ENCODE measurements at places on chromosomes 3 and 15. TPM values are rescaled to one million over a fixed set of nuclear protein-coding genes. Genes with fewer than 3 reads are reported as not detected.

DNA sequence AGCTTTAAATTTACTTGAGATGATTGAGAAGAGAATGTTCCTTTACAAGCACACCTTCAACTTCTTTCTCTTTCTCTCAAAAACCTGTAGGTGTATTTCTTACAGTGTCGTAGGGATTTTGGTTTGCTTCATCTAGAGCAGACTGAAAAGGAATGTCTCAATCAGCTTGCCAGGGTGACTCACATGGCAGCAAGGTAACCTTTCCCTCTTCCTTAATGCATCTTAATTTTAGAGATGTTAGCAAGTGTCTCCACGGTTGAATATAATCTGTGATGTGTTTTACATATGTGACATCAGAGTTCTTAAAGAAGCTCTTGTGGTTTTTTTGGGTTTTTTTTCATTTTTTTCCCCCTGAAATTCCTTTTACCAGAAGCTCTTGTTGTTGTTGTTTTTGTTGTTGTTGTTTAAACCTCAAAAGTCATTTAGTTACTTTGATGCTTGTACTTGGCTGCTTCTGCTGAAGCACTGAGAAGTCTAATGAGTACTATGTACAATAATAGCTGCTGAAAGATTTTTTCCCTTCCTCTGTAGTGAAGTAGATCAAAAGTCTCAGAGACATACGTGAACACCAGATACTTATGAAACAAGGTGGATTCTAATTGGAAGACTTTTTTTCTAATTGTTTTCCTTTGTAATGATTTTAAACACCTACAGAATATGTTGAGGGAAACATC, 83.1 kb downstream of the RETNLB start:
- H3K36me3 ChIP-seq, result no peaks in the 10 kb centered on the region
- H3K4me3 ChIP-seq, result no peak overlapping the region
- H3K27ac ChIP-seq, result no peak overlapping the region
- no peaks in the 10 kb centered on the region for H3K4me1 ChIP-seq
- no peaks in the 10 kb centered on the region for H3K27me3 ChIP-seq
- DNase-seq, result no peak

DNA sequence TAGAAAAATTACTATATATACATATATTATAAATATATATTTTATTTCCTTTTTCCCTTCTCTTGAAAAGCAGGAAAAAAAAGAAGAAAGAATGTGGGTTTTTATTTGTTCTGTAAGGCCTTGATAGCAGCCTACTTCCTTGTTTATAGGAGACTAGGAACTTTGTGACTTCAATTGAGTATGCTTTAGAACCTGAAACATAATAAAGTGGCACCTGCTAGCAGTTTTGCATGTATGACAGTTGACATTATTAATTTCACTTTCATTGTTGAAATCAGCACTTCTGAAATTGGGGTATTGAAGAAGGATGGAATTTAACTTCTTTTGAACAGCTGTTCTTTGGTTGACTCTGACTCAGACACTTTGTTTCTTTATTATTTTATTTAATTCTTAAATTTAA, 56.9 kb downstream of the GLCE start:
- no peak overlapping the region for H3K27ac ChIP-seq
- no peaks in the 10 kb centered on the region for H3K36me3 ChIP-seq
- H3K4me3 ChIP-seq, result no peak overlapping the region
- no peak for DNase-seq

DNA sequence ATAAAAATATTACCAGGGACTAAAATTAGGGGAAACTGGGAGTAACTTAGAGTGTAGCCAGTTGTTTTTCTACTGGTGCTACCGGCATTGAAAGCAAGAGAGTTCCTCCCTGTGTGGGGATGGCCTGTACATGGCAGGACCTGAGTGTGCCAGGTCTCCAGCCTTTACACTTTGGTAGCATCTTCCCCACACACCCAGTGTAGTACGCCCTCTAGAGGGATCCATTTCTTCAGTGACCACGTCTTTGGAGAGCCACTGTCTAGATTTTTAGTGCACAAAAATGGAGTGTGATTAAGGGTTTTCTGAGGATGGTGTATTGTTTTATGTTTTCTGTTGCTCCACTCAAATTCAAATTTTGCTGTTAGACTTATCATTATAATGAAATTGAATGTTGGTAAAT, 507.0 kb upstream of the TPRG1 start:
- no peaks in the 10 kb centered on the region for H3K27me3 ChIP-seq
- H3K36me3 ChIP-seq, result no peaks in the 10 kb centered on the region
- no peak for DNase-seq
- H3K27ac ChIP-seq, result no peak overlapping the region
- H3K4me1 ChIP-seq, result no peaks in the 10 kb centered on the region

- H3K36me3 ChIP-seq, result no peaks in the 10 kb centered on the region
- DNase-seq, result no peak
- H3K27me3 ChIP-seq, result no peaks in the 10 kb centered on the region
- H3K4me3 ChIP-seq, result no peak overlapping the region
- H3K27ac ChIP-seq, result no peak overlapping the region
- H3K4me1 ChIP-seq, result no peaks in the 10 kb centered on the region
These were observed 467.0 kb downstream of the NSUN3 start for GRCh38 chr3:94529816-94530215.

GRCh38 chr3:53493963-53494791, at the start of gene CACNA1D:
CACNA1D (plus strand) TSS chr3:53494611; CDS start chr3:53495167, 556 bp downstream.
- peaks cover 14% of the 10 kb centered on the region for H3K4me1 ChIP-seq
- H3K27me3 ChIP-seq, result peaks cover 90% of the 10 kb centered on the region
- H3K36me3 ChIP-seq, result no peaks in the 10 kb centered on the region
- peak within 1 kb of the TSS; percentile 46 for H3K4me3 ChIP-seq

DNA sequence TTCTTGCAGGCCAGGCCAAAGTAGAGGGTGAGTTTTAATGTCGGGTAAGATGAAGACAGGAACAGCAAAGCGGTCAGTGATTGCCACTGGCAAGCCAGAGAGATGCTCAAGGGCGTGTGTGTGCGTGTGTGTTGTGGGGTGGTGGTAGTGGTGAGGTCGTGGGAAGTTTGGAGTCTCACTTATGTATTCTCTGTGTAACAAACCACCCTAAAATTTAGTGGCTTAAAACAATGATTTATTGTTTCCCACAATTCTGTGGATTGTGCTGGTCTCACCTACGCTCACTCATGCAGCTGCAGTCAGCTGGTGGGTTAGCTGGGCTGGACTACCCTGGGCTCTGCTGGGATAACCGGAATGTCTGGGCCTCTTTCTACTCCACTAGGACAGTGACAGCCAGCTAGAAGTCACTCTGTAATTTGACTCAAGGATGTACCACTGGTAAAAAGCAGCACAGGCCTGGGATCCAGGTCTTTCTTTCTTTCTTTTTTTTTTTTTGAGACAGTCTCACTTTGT, 50.9 kb upstream of the BHLHE40 start:
- no peaks in the 10 kb centered on the region for H3K4me1 ChIP-seq
- H3K4me3 ChIP-seq, result no peak overlapping the region
- H3K36me3 ChIP-seq, result no peaks in the 10 kb centered on the region
- H3K27me3 ChIP-seq, result no peaks in the 10 kb centered on the region
- DNase-seq, result no peak

DNA sequence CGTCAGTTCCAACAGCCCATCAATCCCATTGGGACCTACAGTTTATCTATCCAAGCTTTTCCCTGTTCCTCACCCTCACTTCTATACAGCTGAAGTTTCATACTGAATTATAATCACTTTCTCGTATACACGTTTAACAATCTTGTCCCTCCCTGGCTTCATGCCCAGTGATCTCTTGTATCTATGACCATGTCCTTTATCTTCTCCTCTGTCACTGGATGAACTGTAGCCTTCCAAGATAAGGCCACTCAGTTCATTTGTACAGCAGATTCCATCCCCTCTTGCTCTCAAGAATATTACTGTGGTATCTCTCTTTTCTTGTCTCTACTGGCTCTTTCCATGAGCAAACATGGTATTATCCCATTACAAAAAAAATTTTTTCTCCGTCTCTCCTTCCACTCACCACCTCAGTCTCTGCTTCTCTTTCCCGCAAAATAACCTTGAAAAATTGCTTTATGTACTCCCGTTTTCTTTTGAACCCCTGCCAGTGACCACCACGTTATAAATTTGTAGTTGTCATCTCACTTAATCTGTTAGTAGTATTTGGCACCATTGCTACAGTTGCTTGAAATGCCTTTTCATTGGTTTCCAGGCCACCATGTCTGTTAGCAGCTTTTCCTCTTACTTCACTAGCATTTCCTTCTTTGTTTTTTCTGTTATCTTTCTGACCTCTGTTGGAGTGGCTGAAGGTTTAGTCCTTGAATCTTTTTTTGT, 9.4 kb downstream of the CTNNB1 start:
- no peak overlapping the region for H3K4me3 ChIP-seq
- no peaks in the 10 kb centered on the region for H3K27me3 ChIP-seq
- no peaks in the 10 kb centered on the region for H3K36me3 ChIP-seq
- no peak overlapping the region for H3K27ac ChIP-seq

- H3K4me3 ChIP-seq, result peak overlapping the region; percentile 96
- H3K4me1 ChIP-seq, result peaks cover 47% of the 10 kb centered on the region
- no peaks in the 10 kb centered on the region for H3K27me3 ChIP-seq
- H3K36me3 ChIP-seq, result peaks cover 3% of the 10 kb centered on the region
These were observed 778 bp upstream of the AP4E1 start for GRCh38 chr15:50907601-50908208.

GRCh38 chr3:30471066-30471465, 135.3 kb upstream of the TGFBR2 start:
- no peak for DNase-seq
- H3K27ac ChIP-seq, result no peak overlapping the region
- no peaks in the 10 kb centered on the region for H3K36me3 ChIP-seq
- no peak overlapping the region for H3K4me3 ChIP-seq
- no peaks in the 10 kb centered on the region for H3K27me3 ChIP-seq
- peaks cover 42% of the 10 kb centered on the region for H3K4me1 ChIP-seq

- no peak for DNase-seq
- no peak overlapping the region for H3K4me3 ChIP-seq
- H3K27me3 ChIP-seq, result no peaks in the 10 kb centered on the region
- no peak overlapping the region for H3K27ac ChIP-seq
- peaks cover 53% of the 10 kb centered on the region for H3K36me3 ChIP-seq
These were observed 20.6 kb downstream of the FAN1 start for GRCh38 chr15:30924353-30924752.

DNA sequence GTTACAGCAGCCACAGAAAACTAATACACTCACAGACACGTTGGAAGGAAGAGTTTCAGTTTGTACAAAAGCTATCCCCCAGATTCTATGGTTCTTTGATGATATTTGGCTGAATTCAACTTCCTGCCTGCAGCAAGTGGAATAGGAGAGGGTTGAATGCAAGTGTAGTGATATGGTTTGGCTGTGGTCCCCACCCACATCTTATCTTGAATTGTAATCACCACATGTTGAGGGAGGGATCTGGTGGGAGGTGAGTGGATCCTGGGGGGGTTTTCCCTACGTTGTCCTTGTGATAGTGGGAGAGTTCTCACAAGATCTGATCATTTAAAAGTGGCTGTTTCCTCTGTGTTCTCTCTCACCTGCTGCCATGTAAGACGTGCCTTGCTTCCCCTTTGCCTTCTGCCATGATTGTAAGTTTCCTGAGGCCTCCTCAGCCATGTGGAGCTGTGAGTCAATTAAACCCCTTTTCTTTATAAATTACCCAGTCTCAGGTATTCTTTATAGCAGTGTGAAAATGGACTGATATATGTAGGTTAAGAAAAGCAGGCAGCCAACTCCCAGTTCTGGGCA, 29.8 kb downstream of the NMNAT3 start:
- H3K4me1 ChIP-seq, result peaks cover 18% of the 10 kb centered on the region
- DNase-seq, result no peak
- no peaks in the 10 kb centered on the region for H3K27me3 ChIP-seq
- no peak overlapping the region for H3K27ac ChIP-seq
- no peaks in the 10 kb centered on the region for H3K36me3 ChIP-seq

GRCh38 chr3:190303884-190304283, 18.4 kb downstream of the CLDN1 start:
- H3K36me3 ChIP-seq, result no peaks in the 10 kb centered on the region
- H3K4me1 ChIP-seq, result no peaks in the 10 kb centered on the region
- no peak overlapping the region for H3K4me3 ChIP-seq
- no peak for DNase-seq
- no peaks in the 10 kb centered on the region for H3K27me3 ChIP-seq
- no peak overlapping the region for H3K27ac ChIP-seq

DNA sequence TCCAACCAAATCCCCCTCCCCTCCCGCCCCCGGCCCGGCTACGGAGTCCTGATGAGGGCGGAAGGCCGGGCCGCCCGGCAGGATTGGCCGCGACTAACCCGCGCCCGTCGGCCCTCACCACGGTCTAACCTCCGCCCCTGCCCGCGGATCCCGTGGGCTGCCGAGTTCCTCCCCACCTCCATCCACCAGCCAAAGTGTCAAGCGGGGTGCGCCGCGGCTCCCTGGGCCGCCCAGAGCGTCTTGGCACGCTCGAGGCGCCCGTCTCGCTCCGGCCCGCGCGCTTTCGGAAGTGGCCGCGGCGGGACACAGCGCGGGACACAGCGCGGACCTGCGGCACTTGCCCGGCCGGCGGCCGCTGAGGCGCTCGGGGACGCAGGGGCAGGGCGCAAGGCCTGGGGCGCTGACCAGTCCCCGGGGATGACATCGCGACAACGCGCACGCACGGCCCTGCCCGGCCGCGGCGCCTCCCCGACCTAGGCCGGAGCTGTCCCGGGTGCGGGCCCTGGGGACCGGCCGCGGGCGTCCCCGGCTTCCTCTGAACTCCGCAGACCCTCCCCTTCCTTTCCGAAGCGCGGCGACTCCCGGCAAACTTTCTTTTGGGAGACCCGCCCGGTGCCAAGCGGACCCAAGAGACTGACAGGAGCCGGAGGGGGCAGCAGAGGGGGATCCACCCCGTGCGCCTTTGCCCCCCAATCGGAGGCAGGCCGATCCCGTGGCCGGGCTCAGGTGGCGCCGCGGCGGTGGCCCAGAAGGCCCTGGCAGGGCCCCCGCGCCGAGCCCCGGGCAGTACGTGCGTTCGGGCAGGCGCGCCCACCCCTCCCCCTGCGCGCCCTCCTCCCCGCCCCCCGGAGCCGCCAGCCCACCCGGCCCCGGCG, 112.8 kb upstream of the ICE2 start:
- no peak overlapping the region for H3K27ac ChIP-seq
- no peak for DNase-seq
- H3K4me1 ChIP-seq, result peaks cover 21% of the 10 kb centered on the region
- H3K27me3 ChIP-seq, result peaks cover 90% of the 10 kb centered on the region
- H3K36me3 ChIP-seq, result no peaks in the 10 kb centered on the region
- peak overlapping the region; percentile 30 for H3K4me3 ChIP-seq

- peaks cover 6% of the 10 kb centered on the region for H3K4me1 ChIP-seq
- no peak overlapping the region for H3K4me3 ChIP-seq
- no peak overlapping the region for H3K27ac ChIP-seq
- DNase-seq, result no peak
These were observed 263.7 kb upstream of the THBS1 start for GRCh38 chr15:39317225-39317624.

- DNase-seq, result no peak
- H3K4me3 ChIP-seq, result no peak overlapping the region
- no peaks in the 10 kb centered on the region for H3K4me1 ChIP-seq
- no peaks in the 10 kb centered on the region for H3K36me3 ChIP-seq
These were observed 12.3 kb downstream of the RBP1 start for GRCh38 chr3:139527265-139527664.

EPB42 gene
- polyA plus RNA-seq, result 0.13 TPM

IQCF5 gene
- not detected for polyA plus RNA-seq

CYP1A1 gene
- polyA plus RNA-seq, result not detected

PYGO1 gene
- polyA plus RNA-seq, result not detected

IL5RA gene
- not detected for polyA plus RNA-seq

TM4SF18 gene
- not detected for polyA plus RNA-seq

CYP1A2 gene
- polyA plus RNA-seq, result not detected
